ENCODE measurements at places on chromosomes 3 and 15. TPM values are rescaled to one million over a fixed set of nuclear protein-coding genes. Genes with fewer than 3 reads are reported as not detected.

DNA sequence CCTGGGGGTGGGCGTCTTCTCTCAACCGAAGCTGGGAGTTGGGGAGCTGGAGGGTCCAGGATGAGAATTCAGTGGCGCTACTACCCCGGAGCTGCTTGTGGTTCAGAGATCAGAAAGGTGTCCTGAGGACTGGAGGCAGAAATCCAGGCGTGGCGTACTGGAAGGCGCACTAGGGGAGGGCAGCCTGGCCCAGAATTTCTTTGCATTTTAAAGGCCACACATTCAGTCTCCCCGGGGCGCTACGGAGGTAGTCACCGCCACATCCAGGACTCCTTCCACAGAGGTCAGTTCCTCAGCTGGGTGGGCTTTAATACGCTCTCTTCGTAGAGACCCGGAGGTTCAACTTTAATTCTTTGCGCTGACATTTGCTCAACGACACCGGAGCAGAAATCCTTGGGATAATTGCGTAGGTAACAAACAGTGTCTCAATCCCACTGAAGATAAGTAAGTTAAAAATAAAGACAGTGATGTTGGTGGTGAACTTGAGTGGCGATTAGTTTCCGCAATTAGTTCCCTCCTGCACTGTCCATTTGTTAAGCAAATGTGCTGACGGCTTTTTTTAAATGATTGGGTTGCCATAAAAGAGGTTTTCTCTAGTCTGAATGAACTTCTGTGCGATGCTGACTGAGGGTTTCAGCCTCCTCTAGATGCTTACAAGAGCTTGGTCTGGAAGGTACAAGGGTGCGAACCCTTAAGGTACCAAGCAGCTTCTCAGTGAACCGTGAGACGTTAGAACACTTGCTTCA is 535 bp downstream of the MCTP2 start:
- DNase-seq, result peak; percentile 54

DNA sequence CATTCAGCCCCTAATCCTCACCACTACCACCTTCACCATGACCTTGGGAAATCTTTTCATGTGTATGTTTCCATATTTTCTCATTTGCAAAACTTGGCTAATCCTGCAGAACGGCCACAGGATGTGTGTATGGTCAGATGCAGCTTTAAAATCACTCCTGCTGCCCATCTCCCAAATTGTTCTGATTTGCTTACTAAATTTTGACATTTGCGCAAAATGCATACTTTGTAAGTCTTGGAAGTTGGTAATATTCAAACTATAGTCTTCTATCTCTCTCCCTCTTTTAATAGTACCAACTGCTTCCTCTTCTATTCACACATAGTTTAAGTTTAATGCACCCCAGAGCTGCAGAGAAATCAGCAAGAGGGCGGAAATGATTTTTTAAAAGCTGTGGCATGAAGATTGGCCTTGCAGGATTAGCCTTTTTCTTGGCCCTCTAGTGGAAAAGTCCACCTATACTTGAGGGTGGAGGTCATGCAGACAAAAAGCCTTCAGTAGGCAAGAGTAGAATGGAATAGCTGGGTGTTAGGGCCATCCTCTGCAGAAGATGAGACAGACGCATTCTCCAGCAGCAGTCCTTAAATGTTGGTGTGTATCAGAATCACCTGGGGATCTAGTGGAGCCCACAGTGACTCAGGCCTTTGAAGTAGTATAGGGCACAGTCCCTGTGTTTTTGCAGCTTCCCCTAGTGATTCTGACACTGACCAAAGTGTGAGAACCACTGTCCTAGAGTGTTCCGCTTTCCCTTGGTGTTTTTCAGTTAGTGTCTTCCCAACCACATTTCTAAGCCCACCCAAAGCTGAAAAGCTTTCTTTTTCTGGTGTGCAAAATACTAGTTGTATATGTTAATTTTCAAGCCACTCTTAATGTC is 181.7 kb downstream of the CHST2 start:
- DNase-seq, result no peak

DNA sequence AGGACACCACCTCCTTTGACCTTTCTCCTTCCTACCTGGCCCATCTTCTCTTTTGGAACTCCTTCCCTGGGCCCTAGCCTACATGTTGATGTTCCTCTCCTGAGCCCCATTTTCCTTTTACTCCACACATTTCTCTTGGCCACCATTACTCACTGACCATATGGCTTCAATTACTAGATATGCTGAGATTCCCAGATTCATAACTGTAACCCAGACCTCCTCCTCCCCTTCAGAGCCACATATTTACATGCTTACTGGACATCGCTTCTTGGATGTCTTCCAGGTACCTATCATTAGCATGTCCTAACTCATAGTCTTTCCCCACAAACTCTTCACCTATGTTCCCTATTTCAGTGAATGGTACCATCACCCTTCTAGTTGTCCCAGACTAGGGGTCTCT is 24.4 kb upstream of the TRIM59 start:
- DNase-seq, result no peak

DNA sequence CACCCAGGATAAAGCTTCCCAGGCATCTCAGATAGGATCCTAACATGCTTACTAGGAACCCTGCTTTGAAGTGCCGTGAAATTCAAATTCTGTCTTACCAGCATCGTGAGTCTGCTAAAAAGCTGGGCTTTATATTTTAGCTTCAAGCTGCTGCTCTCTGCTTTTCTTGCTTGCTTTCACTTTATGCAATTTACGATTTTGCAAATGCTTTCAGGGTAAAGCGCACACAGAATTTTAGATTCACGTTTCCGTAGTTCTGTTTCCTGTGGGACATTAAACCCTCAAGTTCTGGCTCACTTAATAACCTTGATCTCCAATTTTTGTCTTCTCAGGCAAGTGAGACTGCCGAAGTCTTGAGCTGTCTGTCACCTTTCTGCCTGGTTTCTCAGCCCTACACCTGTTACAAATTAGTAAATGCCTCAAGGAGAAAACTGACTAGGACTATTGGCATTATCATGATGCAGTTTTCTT is 170.5 kb upstream of the TGFBR2 start:
- no peak for DNase-seq

BNIP2 gene
- 29.7 TPM for total RNA-seq

PLSCR2 gene
- not detected for total RNA-seq

GOLGA8R gene
- 3.9 TPM for total RNA-seq

DNA sequence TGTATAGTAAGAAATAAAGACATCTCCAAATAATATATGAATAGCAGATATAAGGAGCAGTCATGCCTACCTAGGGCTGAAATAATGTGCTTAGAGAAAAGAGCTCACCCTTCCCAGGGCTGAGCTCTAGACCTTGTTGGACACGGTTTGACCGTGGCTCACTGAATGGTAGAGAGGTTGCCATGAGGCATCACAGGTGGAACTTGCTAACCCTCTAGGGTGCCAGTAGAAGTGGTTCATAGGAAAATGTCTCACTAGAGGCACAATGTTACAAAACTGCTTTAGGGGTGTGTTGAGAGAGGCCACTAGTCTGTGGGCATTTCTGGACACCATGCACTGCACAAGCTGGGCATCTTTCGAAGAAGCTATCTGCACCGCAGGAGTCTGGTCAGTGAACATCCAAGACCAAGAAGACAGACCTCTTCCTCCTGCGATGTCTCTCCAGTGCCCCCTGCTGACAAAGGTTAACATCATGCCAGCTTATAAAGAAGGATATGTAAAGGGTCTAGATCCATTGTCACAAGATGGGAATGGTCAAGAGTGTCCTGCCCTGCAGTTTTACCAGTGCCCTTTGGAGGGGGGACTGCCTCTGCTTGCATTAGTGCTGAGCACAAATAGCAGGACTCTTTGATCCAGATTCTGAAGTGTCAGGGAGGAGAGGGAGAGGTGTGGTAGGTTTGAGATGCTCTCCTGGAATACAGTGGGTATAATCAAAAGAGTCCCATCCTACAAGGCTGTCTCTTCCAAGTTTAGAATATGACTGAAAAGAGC is 266.8 kb downstream of the ZNF385D start:
- peak; percentile 49 for DNase-seq

DNA sequence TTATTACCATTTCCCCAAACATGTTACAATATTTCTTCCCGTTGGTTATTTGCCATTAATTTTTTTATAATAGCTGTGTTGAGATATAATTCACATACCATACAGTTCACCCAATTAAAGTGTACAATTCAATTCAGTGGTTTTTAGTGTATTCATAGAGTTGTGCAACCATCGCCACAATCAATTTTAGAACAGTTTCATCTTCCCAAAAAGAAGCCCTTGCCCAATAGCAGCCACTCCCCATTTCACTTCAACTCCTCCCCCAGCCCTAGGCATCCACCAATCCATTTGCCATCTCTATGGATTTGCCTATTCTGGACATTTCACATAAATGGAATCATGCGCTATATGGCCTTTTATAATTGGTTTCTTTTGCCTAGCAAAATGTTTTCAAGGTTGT is 225.1 kb downstream of the EPHB1 start:
- no peak for DNase-seq

IFRD2 gene
- total RNA-seq, result 63.8 TPM

RLBP1 gene
- not detected for total RNA-seq

ROBO2 gene
- 0.20 TPM for total RNA-seq

PTPN23 gene
- 20.4 TPM for total RNA-seq

ACKR4 gene
- not detected for total RNA-seq

CP gene
- 1,073 TPM for total RNA-seq

DNA sequence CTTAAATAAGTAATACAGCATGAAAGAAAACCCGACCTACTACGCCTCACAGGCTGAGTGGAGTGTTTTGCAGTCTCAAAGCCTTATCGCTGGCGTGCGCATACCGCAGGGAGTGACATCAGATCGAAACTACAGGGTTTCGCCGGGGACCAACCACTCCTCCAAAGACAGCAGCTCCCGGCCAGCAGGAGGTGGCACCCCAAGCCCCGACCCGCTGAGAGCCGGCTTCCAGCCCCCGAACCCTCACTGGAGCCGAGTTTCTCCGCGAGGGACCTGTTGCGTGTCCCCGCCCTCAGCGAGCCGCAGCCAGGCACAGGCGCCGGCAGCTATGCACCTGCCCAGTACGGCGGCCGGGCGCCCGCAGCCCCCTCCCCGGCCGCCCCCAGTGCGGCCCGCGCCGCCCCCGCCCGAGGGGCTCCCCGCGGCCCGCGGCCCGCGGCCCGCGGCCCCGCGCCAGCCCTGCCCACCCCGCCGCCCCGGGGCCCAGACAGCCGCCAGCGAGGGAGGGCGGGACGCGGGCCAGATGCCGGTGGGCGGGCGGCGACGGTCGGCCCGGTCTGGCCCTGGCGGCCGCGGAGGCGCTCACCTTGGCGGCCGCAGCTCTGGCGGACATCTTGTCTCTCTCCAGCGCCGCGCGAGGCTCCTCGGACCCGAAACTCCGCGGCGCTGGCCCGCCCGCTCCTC is 710 bp downstream of the TJP1 start:
- DNase-seq, result peak; percentile 76

GRCh38 chr3:116586285-116586944 is 123.2 kb upstream of the TUSC7 start:
- no peak for DNase-seq

DNA sequence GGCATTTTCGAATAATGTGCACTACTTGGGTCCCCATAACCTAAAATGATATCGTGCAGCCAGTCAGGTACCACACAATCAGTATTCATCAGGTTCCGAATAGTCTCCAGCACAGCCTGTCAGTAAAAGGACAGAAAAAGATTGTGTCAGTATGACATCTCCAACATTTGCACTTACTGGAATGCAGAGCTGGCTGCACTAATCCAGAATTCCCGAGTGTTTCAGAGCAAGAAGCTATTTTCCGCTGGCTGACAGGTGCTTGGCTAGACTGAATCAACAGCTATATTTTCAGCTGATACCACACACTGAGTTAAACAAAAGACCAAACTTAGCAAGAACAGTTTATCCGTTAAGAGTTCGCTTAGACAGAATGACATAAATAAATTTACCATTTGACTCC is 68.8 kb downstream of the AQR start:
- no peak for DNase-seq

KBTBD13 gene
- total RNA-seq, result not detected

MST1R gene
- total RNA-seq, result 1.3 TPM

DNA sequence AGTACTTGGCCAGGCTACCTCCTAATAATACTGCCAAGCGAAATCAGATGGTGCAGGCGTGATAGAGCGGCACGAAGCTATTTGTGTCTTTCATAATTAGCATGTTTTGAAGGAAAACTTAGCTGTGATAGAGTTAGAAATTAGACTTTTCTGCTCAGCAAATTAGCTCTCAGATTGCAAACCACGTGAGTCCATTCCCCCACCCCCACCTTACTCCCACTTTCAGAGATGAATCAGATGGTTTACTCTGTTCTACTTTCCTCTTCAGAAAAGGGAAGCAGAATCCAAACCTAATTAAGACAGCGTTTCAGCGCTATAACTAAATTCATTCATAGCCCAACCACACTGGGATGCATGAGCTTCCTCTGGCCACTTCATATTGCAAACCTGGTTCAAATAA is 214.6 kb downstream of the SLCO3A1 start:
- no peak for DNase-seq

DNA sequence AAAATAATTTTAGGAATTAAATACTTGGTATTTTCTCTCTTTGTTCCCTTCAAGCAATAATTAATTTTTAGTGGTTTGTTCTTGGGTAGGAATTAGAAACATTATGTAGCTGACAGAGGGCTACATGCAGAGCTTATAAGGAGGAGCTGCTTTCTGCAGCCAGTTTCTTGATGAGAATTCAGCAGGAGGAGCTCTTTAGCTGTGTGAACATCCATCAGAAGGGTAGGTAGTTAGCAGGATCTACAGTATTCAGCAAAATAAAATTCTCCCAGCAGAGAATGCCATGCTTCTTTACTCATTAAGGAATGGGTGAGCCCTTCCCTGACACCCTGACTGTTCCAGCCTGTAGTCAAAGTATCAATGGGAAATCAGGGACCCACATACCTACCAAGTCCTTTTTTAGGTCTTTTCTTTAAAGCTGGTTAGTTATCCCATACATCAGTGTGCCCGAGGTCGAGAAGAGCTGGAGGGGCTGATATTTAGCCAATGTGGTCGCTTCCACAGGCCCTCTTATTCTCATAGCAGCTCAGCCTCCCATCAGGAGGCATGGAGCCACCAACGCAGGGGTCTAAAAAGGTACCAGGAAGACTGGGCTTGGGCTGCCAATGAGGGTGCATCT is 54.0 kb downstream of the KCNAB1 start:
- DNase-seq, result no peak

DNA sequence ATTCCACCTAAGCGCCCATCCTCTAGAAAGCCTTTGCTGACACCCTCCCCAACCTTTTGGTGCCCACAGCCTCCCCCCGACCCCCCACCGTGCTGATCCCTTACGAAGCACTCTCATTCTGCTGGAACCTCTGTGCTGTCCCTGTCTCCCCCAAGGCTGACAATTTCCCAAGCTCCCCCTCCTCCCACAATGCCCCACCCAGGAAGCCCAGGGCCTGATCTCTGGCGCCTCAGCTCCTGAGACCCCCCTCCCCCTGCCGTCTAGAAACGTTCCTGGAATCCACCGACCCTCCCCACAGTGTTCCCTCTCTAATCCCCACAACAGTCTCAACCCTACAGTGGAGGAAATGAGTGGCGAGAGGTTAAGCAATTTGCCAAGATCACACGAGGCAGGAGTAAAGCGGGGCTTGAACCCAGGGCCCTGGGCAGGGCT is 18.3 kb downstream of the MYL3 start:
- no peak for DNase-seq

- DNase-seq, result peak; percentile 19
Observed at GRCh38 chr3:51401735-51402134, 10.7 kb downstream of the RBM15B start.
